ENCODE measurements at places on chromosomes 7 and 10.

- no peak for DNase-seq
These were observed 3.8 kb downstream of the NUDCD3 start for GRCh38 chr7:44486693-44487092.

- no peak for DNase-seq
These were observed 38.8 kb upstream of the GRB10 start for GRCh38 chr7:50821457-50822008.

DNA sequence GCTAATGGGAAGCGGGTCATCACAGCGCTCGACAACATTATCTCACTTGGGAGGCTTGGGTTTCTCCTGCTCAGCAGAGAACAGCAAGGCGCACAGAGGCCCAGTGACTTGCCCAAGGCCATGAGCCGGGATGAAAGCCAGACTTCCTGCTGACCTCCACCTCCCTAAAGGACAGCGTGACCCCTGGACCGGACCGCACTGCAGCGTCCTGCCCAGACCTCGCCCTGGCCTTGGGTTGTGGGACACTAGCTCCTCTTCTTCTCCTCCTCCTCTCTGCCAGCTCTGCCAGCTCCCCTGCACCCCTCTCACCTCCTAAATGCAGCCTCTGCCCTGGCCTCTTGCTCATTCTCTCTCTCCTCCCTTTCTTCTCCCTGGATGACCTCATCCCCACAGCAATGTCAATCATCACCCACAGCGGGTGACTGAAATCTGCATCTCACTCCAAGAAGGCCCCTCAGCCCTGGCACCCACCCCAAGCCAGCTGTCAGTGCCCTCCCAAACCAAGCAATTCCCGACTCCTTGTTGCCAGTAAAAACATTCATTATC lies 19.4 kb downstream of the SPOCK2 start:
- no peak for DNase-seq

- no peak for DNase-seq
These were observed 80.5 kb downstream of the ABCA13 start for GRCh38 chr7:48251766-48252165.

- no peak for DNase-seq
These were observed 612.8 kb downstream of the IPMK start for GRCh38 chr10:57654856-57655255.

DNA sequence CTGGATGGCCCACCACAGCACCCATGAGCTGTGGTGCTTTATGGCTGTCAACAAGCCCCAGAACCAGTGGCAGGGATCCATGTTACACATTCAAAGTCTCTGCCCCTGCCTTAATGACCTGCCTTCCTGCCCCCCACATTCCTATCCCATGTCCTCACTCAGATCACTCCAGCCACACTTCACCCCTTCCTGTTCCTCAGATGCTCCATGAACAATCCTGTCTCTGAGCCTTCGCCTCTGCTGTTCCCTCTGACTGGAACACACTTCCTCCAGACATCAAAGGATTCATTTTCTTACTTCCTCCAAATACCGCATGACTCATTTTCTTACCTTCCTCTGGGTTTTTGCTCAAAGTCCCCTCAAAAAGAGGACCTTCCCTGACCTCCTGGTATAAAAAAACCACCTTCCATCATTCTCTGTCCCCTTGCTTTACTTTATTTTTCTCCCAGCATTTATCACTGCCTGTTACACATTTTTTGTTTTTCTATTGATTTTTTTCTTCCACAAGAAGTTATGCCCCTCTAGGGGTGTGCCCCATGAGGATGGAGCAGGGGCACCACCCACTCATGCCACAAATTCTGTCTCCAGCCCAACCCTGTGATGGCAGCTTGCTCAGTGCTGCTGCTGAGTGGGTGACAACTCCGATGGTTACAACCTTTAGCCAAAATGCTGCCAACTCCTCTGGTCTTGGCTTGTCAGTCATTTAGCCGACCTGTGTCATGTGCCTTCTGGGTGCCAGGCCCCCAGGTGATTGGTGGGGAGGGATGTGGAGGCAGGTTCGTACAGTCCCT lies 18.2 kb downstream of the COL13A1 start:
- DNase-seq = no peak

GRCh38 chr7:84704380-84704779 lies 482.5 kb downstream of the SEMA3D start:
- no peak for DNase-seq

GRCh38 chr10:124550293-124551034 lies 88.8 kb downstream of the LHPP start:
- DNase-seq = no peak

Data from stimulated activated CD8-positive, alpha-beta memory T cell treated with anti-CD3 and anti-CD28 coated beads, Interleukin-15, amount 100 ng/mL, for 4 hours (primary cell).